ENCODE measurements at places on chromosomes 3 and 15.

GRCh38 chr15:75966073-75966472 is 46.2 kb downstream of the NRG4 start:
- DNase-seq: no peak

GRCh38 chr3:64457811-64458210 is 230.0 kb downstream of the ADAMTS9 start:
- no peak for DNase-seq

DNA sequence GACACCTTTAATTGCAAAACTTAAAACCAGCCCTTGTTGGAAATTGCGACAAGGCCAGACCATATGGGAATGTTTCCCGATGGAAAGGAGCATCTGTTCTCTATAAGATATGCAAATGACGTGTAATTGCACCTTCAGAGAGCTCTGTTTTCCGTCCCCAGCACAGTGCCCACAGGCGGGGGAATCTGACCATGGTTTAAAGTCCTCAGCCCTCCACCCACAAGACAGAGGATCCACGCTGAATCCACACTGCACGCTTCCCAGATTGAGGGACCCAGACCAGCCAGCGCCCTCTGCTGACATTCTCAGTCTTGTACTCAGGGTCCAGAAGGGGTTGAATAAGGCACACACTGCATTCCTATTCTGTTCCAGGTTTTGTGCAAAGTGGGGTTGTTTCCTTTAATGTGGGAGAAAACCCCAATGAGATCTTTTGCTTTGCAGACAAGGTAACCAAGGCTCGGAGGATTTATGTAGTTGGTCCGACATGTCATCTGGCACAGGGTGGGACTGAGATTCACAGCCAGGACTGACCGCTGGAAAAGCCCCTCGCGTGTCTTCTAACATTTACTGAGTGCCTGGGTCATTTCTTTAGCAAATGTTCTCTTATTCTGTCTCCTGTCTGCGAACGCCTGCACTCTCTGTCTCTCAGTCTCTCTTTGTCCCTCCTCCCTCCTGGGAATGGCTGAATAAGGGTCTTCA is 36.8 kb upstream of the KLHL25 start:
- DNase-seq: peak; percentile 69

DNA sequence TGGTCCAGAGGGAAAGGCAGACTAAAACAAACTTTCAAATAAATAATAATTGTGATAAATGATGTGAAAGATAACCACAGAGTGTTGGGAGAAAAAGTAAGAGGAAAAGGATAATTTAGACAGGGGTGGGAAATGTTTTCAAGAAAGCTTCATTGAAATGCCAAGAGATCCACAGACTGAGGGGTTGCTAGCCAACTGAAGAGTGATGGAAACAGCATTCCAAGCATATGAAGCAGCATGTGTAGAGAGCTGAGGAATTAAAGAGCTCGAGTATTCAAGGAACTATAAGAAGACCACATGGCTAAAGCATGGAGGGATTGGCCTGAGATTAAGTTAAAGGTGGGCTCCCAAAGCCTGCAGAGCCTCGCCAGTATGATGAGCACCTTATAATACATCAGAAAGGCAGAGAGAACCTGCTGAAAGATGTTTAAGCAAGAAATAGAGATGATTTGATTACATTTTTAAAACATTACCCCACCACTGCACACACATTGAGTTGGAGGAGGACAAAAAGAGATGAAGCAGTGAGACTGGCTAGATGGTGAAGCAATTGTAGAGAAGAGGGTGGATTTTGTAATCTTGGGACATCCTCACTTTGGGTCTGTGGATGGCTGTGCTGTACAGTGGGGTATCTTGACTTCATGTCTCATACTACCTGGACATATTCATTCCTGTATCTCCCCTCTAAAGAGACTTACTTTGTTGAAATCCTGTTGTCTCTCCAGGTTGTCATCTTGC is 100.8 kb downstream of the STAC start:
- DNase-seq: peak; percentile 19

DNA sequence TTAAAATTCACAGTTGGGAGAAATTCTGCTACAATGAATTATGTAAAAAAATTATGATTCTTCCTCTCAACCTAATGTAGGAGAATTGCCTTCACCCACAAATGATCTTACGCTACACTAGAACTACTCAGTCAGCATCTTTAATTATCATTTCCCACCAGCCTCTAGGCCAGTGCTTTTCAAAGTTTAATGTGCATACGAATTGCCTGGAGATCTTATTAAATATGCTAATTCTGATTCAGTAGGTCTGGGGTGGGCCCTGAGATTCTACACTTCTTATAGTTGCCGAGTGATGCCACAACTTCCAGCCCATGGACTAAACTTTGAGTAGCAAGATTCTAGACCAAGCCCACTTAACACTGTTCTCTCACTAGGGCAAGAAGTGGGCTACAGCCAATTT is 236.9 kb upstream of the ICE2 start:
- DNase-seq: no peak

GRCh38 chr3:133023362-133023761 is 14.8 kb upstream of the TMEM108 start:
- DNase-seq: no peak

GRCh38 chr3:111690242-111690641 is 95.1 kb upstream of the ZBED2 start:
- no peak for DNase-seq

DNA sequence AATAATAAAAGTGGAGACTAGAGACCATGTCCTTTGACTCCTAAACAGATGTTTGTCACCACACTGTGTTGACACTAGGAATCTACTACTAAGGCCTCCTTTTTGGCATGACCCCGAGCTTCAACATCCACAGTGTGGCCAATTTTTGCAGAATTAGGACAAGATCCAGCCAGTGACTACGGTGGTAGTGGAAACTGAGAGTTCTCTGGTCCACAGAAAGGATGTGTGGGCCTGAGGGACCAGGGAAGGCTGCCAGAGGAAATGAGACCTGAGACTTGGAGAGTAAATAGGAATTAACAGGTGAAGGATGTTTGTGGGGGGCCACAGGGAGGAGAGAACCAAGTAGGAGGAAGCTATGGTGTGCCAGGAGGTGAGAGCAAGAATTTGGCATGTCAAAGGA is 122.7 kb downstream of the CHCHD6 start:
- DNase-seq: no peak

DNA sequence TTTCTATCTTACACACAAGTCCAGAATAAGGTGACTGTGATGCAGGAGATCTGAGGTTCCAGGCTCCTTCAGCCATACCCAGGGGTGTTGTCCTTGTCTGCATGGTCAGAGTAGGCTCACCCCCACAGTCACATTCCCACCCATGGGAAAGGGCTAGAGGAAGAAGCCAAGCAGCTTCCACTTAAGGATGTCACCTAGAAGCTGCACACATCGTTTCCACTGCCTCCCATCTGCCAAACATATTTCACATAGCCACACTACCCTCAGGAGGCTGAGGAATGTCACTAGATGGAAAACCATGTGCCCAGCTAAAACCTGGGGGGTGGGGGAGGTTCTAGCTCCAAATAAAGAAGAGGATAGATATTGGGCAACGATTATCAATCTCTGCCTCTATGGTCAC is 58.1 kb downstream of the TMEM39A start:
- no peak for DNase-seq
